Activated CD4-positive, alpha-beta T cell treated with anti-CD3 and anti-CD28 coated beads for 36 hours (primary cell): ENCODE measurements at places on chromosomes 6 and 20. TPM values are rescaled to one million over a fixed set of nuclear protein-coding genes. Genes with fewer than 3 reads are reported as not detected.

BPIFB4 gene
- total RNA-seq: not detected

MUC22 gene
- total RNA-seq: not detected

KCNG1 gene
- 2.8 TPM for total RNA-seq

TAGAP gene
- 51.0 TPM for total RNA-seq

GRCh38 chr6:132401618-132402285 lies 477 bp upstream of the MOXD1 start:
- no peak overlapping the region for H3K27ac ChIP-seq
- peaks cover 54% of the 10 kb centered on the region for H3K27me3 ChIP-seq
- DNase-seq: no peak

DNA sequence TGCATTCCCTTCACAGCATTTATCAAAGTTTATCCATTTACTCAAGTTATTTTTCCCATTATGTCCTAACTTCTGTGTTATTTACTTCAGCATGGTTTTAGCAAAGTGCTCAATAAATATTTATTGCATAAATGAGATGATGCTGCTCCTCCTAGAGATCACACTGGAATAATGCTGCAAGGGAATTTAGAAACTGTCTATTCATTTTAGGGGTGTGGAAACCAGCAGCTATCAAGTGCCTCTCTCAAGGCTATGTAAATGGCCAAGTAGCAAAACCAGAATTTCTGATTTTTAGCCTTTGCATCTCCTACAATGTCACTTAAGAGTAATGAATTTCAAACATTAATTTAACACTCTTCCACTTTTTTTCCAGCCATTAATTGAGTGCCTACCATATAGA lies 316.2 kb downstream of the COL12A1 start:
- no peak for DNase-seq
- H3K36me3 ChIP-seq: no peaks in the 10 kb centered on the region
- H3K27me3 ChIP-seq: no peaks in the 10 kb centered on the region
- H3K4me1 ChIP-seq: no peaks in the 10 kb centered on the region
- no peak overlapping the region for H3K27ac ChIP-seq

- H3K4me3 ChIP-seq: no peak overlapping the region
- no peak overlapping the region for H3K27ac ChIP-seq
- DNase-seq: no peak
Observed at GRCh38 chr20:12775041-12775440, 233.7 kb upstream of the SPTLC3 start.

- H3K4me3 ChIP-seq: no peak overlapping the region
- no peak overlapping the region for H3K27ac ChIP-seq
- no peaks in the 10 kb centered on the region for H3K27me3 ChIP-seq
- no peak for DNase-seq
- H3K36me3 ChIP-seq: peaks cover 45% of the 10 kb centered on the region
Observed at GRCh38 chr6:158751224-158751623, 67.9 kb downstream of the EZR start.

DNA sequence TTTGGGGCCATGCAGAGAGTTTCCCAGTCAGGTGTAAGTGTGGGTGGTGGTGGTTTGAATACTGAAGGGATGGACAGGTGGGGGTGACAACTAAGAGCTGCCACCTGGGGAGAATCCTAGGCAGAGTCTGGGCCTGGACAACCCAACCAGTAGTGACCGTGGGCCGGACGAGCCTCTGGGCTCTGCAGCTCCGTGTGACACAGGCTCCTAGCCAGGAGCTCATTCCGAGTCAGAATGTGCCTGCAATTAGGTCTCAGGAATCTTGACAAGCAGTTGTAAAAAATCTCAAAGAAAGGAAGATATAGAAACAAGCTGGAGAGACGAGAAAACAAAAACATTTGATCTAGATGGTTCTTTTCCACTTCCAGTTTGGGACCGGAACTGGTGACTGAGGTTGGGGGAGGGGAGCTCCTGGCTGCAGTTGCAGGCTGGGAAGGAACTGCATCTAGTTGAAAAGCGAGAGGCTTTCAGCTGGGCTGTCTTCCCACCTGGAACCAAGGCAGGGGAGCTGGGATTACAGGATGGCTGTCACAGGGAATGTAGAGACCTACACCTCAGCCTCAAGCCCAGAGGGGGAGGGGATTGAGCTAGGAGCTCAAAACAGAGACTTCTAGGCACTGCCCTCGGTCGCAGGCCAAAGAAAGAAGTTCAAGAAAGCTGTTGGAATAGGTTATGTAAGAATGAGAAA lies 156.9 kb downstream of the PAX1 start:
- H3K4me1 ChIP-seq: no peaks in the 10 kb centered on the region
- no peak overlapping the region for H3K4me3 ChIP-seq
- no peaks in the 10 kb centered on the region for H3K27me3 ChIP-seq
- no peak overlapping the region for H3K27ac ChIP-seq
- no peak for DNase-seq
